ENCODE measurements at places on chromosomes 16 and 17.

DNA sequence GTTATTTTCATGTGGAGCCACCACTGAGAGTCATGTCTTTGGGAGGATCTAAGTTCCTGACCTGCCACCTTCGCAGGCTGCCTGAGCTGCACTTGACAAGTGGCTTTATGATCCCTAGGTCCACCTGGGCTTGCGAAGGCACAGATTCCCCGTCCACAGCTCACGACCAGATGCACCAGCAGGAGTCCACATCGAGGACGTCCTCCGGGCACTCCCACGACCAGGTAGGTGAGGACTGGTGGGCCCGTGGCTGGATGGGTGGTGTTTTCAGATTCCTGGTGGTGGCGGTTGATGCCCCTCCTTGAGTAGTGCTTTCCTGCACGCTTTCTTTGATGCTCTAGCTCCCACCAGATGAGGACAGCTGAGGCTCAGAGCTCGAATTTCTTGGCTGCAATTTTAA is 14.8 kb downstream of the FAM234A start:
- DNase-seq, result no peak

- DNase-seq, result no peak
These were observed 18.3 kb upstream of the GNA13 start for GRCh38 chr17:65074778-65075250.

- no peak for DNase-seq
These were observed 1.3 kb upstream of the RDM1 start for GRCh38 chr17:35931794-35932425.

- no peak for DNase-seq
These were observed 12.7 kb upstream of the RNF135 start for GRCh38 chr17:30958187-30958586.

GRCh38 chr17:7440113-7440833 is 961 bp downstream of the FGF11 start:
- no peak for DNase-seq

DNA sequence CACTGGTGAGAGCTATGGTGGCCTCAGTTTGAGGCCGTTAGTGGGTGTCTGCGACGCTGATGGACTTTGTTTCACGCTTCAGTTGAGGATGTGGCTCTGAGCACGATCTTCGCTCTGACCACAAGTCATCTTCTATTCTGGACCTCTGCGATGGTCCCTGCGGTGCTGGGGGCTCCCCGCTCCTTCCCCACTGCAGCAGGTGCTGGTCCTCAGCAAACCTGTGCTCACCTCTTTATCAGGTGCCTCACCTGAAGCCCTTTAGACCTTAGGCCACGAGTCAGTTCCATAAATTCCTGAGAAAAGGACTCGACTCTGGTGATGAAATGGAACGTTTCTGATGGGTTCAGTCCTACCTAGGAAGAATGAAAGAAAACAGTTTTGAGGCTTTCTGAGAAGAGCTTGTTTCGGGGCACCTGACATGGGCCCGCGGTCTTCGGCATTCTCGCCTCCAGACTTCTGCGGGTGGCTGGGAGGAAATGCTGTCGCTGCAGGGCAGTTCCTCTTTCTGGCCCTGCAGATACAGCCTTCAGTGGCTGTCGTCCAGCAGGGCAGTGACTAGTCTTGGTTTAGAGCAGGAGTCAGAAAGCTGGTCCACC is 4.7 kb downstream of the KCTD5 start:
- no peak for DNase-seq

DNA sequence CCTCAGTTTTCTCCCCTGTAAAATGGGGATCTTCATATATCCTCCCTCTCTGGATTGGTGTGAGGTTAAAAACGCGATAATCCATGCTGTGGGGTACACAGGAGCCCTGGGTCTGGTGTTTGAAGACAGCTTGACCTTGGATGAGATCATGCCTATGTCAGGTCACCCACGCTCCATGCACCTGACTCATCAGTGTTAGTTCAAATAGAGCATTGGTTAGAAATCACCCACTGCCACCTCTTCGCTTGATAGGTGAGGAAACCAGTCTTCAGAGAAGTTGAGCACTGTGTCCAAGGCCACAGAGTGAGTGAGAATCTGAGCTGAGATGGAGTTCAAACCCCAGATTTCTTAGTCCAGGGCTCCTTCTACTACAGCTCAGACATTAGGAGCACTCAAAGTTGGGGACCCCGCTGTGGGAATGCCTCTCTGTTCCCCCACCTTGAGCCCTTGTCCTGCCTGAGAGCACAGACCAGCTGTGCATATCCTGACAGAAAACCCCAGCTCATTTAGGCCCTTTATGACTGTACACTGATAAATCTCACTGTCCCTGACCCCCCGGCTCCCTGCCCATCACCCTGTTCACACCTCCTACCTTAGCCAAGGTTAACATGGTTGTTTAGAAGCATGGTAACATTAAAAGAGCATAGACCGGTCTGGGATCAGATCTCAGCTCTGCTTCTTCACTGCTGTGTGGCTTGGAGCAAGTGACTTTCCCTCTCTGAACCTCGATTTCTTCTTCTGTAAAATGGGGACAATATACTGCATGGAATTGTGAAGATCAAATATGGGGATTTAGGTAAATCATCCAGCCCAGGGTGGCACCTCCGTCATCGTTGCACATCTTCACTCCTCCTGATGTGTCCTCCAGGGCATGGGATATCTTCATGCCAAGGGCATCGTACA is 22.4 kb upstream of the LGALS9 start:
- no peak for DNase-seq

GRCh38 chr17:29041571-29041970 is 1.4 kb upstream of the PIPOX start:
- DNase-seq, result no peak

GRCh38 chr16:31436221-31437045 is 6.2 kb downstream of the ZNF843 start:
- no peak for DNase-seq

GRCh38 chr17:39173526-39174274 is 7.7 kb upstream of the ARL5C start:
- no peak for DNase-seq

- no peak for DNase-seq
These were observed 6.2 kb upstream of the CYLD start for GRCh38 chr16:50735629-50736122.

GRCh38 chr16:54286090-54286365 is 559 bp downstream of the IRX3 start:
- peak; percentile 35 for DNase-seq

DNA sequence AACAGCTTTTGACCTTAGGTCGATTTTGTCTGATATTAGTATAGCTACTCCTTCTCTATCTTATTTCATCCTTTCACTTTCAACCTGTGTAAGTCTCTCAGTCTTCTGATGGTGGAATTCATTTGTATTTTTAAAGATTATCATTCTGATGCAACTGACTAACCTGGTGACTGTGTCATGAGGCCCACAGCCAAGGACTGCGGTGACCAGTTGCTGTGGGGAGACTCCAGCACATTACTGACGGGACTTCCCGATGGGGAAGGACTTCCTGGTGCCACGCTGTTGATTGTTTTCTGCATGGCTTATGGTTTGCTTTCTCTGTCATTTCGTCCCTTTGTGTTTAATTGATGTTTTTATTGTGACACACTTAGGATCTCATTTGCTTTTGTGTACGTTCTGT is 34.2 kb downstream of the RMI2 start:
- DNase-seq, result no peak

GRCh38 chr17:4782652-4783051 is 3.5 kb downstream of the VMO1 start:
- no peak for DNase-seq

DNA sequence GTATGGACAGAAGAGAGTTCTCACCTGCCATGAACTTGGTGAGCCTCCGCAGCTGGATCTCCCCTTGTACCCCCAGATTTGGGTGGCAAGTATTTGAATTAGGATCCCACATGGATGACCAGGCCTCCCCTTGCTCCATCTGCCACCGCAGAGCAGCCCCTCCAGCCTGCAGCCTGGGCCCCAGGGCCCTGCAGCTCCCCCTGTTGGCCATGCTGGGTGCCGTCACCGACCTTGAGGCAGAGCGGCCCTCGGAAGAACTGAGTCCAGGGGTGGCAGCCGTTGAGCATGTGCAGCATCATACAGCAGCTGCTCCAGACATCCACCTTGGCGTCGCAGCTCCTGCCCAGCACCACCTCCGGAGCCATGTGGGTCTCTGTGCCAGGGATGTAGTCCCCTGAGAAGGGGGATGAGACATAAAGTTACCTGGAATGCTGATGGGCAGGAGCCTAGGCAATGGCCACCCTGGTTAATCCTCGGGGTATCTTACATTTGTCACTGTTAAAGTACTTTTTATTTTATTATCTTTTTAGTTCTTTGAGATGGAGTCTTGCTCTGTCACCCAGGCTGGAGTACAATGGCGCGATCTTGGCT is 9.0 kb upstream of the SPATA32 start:
- DNase-seq, result no peak

DNA sequence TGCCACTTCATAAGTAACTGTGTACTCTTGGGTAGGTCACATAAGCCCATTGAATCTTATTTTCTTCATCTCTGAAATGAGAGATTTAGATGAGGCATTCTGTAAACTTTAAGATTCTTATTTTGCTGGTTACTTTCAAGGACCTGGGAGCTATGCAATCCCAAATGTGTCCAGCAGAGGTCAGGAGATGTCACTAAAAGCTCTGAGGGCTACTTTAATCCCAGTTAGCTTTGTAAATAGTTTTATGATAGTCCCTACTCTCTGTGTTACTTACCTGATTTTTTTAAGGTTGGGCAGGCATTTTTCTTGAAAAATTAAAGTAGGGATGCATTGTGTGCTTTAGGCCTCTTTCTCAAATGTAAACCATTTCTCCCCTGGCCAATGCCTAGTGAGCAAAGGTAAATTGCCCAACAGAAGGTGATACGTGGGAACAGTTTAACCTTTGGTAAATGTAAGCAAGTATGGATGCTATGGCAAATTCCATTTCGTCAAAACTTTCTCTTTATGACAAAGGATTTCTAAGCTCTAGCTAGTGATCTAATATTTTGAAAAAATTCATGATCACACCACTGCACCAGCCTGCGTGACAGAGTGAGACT is 57.1 kb upstream of the WSB1 start:
- peak; percentile 72 for DNase-seq

GRCh38 chr17:77558846-77559626 is 399.5 kb upstream of the TNRC6C start:
- DNase-seq, result no peak

DNA sequence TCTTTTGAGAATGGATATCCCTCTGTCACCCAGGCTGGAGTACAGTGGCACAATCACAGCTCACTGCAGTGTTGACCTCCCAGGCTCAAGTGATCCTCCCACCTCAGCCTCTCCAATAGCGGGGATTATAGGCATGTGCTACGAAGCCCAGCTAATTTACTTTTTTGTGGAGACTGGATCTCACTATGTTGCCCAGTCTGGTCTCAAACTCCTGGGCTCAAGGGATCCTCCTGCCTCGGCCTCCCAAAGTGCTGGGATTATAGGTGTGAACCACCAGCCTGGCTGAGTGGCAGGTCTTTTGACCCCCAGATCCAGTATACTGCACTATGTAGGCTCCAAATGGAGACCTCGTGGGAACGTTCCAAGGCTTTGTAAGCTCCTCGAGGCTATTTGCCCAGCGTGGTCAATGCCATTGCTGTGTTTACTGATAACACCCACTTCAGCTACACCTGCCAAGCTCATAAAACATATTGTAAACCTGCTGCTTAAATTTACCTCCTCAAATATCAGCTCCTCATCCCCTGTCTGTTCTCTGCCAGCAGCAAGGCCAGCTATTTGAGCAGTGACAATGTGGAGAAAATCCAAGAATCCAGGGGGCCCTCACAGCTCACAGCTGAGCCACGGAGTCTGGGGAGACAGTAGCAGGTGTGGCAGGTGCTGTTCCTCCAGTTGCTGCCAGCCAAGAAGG is 16.2 kb upstream of the KIFC3 start:
- DNase-seq, result no peak

DNA sequence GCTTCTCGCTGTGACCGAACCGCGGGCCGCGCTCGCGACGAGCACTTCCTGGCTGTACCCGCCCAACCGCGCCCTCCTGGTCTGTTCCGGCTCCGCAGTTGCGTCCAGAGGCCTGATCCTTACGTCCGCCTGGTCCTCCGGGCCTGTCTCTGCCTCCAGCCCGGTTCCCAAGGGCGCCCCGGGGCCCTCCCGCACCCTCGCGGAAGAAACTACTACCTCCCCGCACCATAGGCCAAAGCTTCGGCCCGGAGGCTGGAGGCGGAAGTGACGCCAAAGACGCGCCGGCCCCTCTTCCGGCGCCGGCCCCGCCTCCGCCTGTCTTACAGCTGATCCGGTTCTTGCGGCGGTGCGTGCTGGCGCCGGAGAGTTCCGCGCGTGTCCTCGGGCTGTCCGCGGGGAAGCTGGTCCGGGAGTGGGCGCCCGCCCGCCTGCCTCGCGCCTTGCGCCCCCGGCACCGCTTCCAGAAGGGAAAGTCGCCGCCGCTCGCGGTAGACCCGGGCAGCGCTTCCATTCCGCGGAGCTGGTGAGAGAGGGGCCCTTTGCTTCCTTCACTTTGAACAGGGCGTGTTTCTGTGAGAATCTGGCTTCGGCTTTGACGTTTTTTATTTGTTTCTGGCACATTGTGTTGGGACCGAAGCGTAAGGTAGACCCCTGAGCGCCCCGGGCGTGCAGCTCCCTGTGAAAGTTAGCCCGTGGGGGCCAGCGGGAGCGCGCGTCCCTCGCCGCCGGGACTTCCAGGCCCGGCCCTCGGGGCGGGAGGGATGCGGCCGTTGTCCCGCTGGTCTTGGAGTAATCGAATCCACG is at the start of gene ZNF778:
ZNF778 (plus strand) TSS at position 316 of the 804 bp plus-strand sequence. CDS start 3,425 bp downstream, outside the sequence.
- DNase-seq, result no peak

DNA sequence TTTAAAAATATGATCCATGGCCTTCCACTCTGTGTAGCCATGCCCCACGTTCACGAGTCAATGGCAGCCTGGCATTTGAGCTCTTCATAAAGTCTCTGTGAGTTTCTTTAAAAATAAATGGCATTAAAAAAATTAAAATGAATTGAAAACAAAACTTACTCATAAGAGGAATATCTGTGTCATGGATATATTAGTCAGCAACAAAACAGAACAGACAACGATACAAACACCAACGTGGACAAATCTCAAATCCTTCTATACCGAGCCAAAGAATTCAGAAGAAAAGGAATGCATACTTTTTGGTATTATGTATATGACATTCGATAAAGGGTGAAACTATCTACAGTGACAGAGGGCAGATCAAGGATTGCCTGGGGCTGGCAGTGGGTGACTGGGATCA is 8.2 kb upstream of the CMIP start:
- no peak for DNase-seq

GRCh38 chr16:30139583-30140481 is 16.8 kb upstream of the MAPK3 start:
- DNase-seq, result no peak

GRCh38 chr16:23060458-23061320 is 88.6 kb downstream of the USP31 start:
- DNase-seq, result peak; percentile 48

GRCh38 chr17:45264430-45264829 is 2.5 kb upstream of the SPATA32 start:
- DNase-seq, result no peak

DNA sequence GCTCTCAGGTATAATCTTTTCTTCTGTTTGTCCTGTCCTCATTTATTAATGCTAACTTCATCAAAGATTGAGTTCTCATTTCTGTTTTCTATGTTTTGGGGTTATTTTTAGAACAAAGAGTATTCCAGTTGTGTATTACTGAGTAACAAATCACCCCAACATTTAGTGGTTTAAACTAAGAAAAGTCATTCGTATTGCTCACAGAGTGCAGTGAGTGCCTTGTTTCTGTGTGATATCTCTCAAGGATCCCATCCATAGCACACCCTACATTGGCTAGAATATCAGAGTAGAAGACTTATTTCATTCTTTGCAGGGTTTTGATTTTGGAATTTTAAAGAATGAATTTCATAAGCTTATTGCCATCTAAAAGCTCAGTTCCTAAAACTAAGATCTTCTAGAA is 72.1 kb downstream of the VMP1 start:
- DNase-seq, result no peak
